Activated naive CD8-positive, alpha-beta T cell treated with anti-CD3 and anti-CD28 coated beads for 36 hours (primary cell): ENCODE measurements at places on chromosomes 4 and X. TPM values are rescaled to one million over a fixed set of nuclear protein-coding genes. Genes with fewer than 3 reads are reported as not detected.

Gene SPANXC
- total RNA-seq: not detected

Gene KLF3
- 10.0 TPM for total RNA-seq

Gene PDGFC
- total RNA-seq: not detected

Gene SPANXD
- total RNA-seq: not detected

Gene USP17L18
- not detected for total RNA-seq

Gene SMIM10L2A
- 0.38 TPM for total RNA-seq
